ENCODE measurements at places on chromosomes 2 and 18. TPM values are rescaled to one million over a fixed set of nuclear protein-coding genes. Genes with fewer than 3 reads are reported as not detected.

Gene AUP1
- 120 TPM for total RNA-seq

Gene ABCG5
- not detected for total RNA-seq

DNA sequence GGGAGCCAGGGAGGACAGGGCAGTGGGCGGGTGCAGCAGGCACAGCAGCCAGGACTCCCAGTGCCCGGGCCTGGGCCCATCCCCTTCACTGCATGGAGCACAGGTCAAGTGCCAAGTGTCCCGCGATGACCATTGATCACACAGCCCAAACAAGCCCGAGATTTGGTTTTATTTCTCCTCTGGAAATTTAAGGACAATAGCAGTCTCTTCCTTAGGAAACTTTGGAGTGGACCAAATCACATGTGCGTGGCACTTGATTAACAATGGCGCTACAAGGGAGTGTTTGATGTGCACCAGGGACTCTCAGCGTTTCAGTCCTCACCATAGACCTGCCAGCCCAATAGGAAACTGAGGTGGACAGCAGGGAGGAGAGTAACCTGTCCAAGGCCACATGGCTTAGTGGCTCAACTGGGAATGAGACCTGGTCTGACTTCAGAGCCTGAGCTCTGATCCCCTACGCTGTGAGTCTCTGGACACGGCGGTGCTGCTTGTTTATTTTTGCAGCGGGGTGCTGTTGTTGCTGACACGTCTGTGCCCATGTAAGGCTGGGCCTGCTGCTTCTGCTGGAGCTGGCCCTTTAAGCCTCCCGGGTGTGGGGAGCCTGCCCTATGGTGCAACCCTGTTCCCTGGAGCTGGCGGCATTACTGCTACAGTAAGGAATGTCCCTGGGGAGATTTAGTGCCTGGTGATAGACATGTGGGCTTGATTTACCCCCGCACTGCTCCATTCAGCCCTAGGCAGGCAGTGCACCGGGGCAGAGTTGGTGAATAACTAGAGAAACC lies 194.2 kb downstream of the INHBB start:
- peaks cover 15% of the 10 kb centered on the region for H3K4me1 ChIP-seq
- no peaks in the 10 kb centered on the region for H3K36me3 ChIP-seq
- H3K4me3 ChIP-seq, result no peak overlapping the region
- no peak overlapping the region for H3K27ac ChIP-seq
- H3K27me3 ChIP-seq, result no peaks in the 10 kb centered on the region

DNA sequence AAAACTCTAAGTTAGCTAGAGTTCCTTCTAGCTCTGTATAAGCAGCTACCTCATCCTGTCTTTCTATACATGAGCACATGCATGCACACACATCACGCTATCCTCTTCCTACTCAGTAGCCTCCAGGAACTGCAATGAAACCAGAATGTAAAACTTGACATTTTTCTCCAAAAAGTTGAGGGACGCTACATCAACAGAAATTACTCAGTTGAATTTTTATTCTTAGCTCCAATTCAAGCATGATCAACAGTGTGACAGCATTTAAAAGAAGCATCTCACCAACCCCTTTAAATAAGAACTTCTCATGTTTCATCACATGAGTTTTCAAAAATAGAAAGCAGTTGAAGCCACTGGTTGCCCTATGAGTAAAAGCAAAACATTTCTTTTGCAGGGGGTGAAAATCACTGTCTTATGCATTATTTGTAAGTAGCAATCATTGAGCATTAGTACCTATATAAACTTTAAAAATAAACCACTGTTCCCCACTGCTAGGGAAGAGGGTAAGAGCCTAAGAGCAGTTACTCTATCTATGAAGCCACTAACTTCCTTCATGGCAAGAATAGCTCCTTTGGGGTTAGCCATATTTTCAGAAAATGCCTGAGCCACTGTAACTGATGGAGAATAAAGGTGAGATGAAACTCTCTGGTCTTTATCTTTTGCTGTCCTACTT lies 77.9 kb upstream of the ARL5A start:
- no peaks in the 10 kb centered on the region for H3K27me3 ChIP-seq
- H3K4me3 ChIP-seq, result no peak overlapping the region
- no peak for DNase-seq

Gene TXNDC9
- total RNA-seq, result 36.7 TPM

Gene MAP3K19
- total RNA-seq, result not detected

DNA sequence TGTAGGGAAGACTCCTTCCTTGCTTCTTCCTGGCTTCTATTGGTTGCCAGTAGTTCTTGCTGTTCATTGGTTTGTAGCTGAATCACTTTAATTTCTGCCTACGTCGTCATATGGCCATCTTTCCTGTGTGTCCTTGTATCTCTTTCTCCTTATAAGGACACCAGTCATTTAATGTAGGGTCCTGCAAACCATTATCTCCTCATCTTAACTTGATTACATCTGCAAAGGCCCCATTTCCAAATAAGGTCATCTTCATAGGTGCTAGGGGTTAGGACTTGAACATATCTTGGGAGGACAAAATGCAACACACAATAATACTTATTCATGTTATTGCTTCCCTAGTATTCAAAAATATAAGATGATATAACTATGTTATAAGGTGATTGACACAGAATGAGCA lies 95.5 kb upstream of the TTC27 start:
- no peaks in the 10 kb centered on the region for H3K4me1 ChIP-seq
- no peaks in the 10 kb centered on the region for H3K27me3 ChIP-seq
- H3K27ac ChIP-seq, result no peak overlapping the region

DNA sequence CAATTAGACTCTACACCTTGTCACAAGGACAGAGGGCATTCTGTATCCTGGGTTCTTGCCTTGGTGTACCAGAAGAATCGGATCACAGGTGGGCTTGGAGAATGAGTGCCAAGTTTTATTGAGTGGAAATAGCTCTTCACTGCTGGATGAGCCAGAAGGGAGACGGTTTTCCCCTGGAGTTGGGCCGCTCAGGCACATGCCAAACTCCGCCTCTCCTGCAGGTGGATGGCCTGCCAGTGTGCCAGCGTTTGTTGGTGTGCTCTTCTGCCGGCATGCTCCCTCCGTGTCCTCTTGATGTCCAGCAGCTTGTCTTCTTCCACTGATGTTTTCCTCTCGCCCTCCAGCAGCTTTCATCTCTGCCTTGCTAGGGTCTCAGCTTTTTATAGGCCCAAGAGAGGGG lies 115.5 kb upstream of the RAB27B start:
- H3K27ac ChIP-seq, result no peak overlapping the region
- no peaks in the 10 kb centered on the region for H3K27me3 ChIP-seq
- no peak for DNase-seq
- no peak overlapping the region for H3K4me3 ChIP-seq
- no peaks in the 10 kb centered on the region for H3K36me3 ChIP-seq

GRCh38 chr2:120845277-120845676 lies 109.6 kb downstream of the GLI2 start:
- H3K27ac ChIP-seq, result no peak overlapping the region
- no peak overlapping the region for H3K4me3 ChIP-seq
- H3K36me3 ChIP-seq, result no peaks in the 10 kb centered on the region
- peak; percentile 14 for DNase-seq
- no peaks in the 10 kb centered on the region for H3K4me1 ChIP-seq

- H3K36me3 ChIP-seq, result no peaks in the 10 kb centered on the region
- H3K27me3 ChIP-seq, result no peaks in the 10 kb centered on the region
- peak overlapping the region; percentile 55 for H3K4me3 ChIP-seq
- H3K4me1 ChIP-seq, result peaks cover 64% of the 10 kb centered on the region
Measured at GRCh38 chr2:73984922-73985307, 205 bp downstream of the TET3 start.

Gene SESTD1
- total RNA-seq, result 9.7 TPM

GRCh38 chr2:13052547-13052946 lies 335.8 kb downstream of the TRIB2 start:
- no peaks in the 10 kb centered on the region for H3K4me1 ChIP-seq
- DNase-seq, result no peak
- H3K36me3 ChIP-seq, result no peaks in the 10 kb centered on the region
- no peak overlapping the region for H3K4me3 ChIP-seq
- H3K27me3 ChIP-seq, result no peaks in the 10 kb centered on the region

Data from thyroid gland (tissue), 4 donors.